ENCODE measurements at places on chromosomes 13 and 19.

GRCh38 chr19:1223018-1223855 is 14.6 kb downstream of the CBARP start:
- no peak for DNase-seq

- DNase-seq = no peak
Observed at GRCh38 chr13:51419001-51419636, 33.7 kb downstream of the INTS6 start.

- DNase-seq = no peak
Observed at GRCh38 chr13:114099918-114100445, 32.4 kb downstream of the RASA3 start.

DNA sequence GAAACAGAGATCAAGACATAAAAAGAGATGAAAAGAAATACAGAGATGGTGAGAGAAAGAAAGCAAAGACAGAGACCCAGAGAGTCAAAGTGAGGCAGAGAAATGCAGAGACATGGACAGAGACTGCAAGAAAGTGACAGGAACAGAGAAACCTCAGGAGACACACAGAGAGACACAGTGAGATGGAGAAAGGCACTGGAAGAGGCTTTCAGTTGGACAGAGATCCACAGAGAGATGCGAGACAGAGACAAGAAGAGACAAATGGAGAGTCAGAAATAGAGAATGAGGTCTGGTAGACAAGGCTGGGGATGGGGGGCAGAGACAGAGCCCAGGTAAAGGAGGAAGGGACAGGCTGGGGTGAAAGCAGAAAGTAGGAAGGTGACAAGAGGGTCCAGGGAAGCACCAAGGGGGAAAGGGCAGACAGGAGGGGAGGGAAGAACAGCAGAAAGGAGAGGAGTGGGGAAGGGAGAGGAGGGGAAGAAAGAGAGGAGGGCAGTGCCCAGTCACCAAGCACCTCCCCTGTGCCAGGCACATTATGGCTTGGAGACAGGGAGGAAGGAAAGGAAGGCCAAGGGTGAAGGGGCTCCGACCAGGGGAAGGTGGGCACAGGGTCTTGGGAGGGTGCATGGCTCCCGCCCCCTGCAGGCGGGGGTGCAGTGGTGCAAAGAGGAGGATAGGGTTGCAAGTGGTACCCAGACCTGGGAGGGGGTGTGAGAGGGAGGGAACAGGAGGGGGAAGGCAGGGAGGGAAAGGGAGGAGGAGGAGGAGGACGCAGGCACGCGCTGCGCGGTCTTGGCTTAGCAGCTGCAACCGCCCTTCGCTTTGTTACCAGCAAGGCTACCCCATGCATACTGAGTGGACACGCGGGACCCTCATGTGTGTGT is 38.4 kb downstream of the DEDD2 start:
- DNase-seq = peak; percentile 43

DNA sequence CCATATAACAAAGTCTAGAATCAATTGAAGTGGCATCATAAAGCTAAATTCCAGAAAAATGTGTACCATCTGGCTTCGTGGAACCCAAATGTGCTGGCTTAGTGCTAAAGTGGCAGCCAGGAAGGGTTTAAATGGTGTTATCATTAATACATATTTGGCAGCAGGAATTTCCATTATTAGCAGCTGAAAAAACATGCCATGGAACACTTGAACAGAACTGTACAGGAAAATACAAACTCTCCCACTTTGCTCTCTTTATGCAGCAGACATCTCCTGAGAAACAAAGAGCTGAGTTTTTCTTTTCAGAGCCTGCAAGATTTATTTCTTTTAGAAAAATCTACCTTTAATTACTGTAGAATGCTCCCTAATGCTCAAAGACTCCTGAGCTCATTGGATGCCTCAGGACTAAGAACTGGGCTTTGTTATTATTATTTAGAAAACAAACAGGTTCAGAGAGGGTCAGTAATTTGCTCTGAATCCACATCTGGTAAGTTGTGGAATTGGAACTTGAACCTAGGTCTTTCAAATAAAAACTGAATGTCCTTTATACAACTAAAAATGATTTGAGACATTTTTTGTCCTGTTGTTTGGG is 179.0 kb downstream of the LACC1 start:
- no peak for DNase-seq

- DNase-seq = no peak
Observed at GRCh38 chr19:19191768-19192077, 229 bp downstream of the BORCS8 start.

GRCh38 chr13:99315186-99315585 is 8.0 kb upstream of the GPR183 start:
- no peak for DNase-seq

DNA sequence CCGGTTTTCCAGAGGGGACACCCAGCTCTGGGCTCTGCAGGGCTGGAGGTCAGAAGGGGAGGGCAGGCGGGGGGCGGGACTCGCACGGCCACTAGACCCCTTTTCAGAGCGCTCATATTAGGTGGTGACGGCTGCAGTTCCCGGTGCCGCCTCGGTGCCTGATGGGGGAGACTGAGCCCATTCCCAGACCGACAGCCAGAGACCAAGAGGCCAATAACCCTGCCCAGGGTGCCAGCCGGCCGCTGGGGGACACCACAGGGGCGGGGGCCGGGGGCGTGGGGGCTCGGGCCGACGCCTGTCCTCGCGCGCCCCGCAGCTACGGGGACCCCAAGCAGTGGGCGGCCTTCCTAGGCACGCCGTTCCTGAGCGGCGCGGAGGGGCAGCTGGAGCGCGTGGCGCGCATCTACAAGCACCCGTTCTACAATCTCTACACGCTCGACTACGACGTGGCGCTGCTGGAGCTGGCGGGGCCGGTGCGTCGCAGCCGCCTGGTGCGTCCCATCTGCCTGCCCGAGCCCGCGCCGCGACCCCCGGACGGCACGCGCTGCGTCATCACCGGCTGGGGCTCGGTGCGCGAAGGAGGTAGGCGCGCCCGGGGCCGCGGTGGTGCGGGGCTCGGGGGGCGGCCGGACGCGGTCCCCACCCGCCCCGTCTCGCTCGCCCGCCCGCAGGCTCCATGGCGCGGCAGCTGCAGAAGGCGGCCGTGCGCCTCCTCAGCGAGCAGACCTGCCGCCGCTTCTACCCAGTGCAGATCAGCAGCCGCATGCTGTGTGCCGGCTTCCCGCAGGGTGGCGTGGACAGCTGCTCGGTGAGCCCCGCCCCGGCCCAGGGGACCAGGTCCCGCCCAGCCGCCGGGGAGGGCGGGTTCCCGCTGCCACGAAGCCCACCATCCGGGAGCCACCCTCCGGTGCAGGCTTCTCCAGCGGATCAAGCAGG is 2.4 kb downstream of the TIMM13 start:
- DNase-seq = no peak

DNA sequence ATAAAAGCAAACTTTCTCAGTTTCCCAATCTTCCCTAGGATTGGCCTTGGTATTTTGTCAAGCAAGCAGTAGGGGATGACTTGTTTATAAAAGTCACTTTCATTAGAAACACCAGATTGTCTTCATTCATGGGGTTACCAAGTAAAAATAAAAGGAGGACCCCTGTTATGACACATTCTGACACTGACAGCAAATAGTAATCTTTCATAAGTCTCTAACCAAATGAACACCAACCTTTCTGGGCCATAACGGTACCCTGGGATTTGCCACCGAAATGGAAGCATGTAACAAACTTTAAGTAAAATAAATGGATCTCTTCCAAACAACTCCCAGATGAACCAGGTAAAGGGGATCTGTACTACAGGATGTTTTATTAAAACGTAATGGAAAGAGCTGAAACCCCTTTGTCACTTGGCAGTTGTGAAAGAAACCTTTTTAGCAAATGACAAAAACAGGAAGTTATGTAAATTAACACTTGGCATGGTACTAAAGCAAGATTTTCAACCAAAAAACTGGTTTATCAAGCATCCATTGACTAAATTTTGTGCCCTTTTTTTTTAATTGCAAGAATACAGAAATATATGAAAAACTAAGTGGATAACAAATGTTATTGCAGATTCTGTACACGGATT is 335.6 kb downstream of the RBM26 start:
- DNase-seq = no peak

- DNase-seq = no peak
Observed at GRCh38 chr13:110319397-110319773, 12.3 kb downstream of the COL4A2 start.

GRCh38 chr19:10729411-10729810 is 11.5 kb downstream of the DNM2 start:
- DNase-seq = no peak

GRCh38 chr13:105474983-105475610 is 1060.4 kb downstream of the EFNB2 start:
- no peak for DNase-seq

GRCh38 chr13:64675255-64675892 is 2554.8 kb downstream of the PCDH9 start:
- DNase-seq = no peak

DNA sequence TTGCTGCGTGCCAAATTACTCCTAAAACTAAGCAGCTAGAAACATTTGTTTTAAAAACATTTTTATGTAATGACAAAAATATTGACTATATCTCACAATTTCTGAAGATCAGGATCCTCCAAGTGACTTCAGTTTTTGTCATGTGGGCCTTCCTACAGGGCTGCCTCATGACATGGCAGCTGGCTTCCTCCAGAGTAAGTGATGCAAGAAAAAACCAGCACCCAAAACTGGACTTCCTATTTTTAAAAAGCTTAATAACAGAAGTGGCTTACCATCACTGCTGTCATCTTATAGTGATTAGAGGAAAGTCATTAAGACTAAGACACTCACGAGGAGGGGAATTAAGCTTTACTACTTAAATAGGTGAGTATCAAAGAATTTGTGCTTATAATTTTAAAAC is 681.7 kb downstream of the PCDH17 start:
- no peak for DNase-seq

GRCh38 chr13:23375001-23375971 is 58.2 kb downstream of the SACS start:
- peak; percentile 98 for DNase-seq

DNA sequence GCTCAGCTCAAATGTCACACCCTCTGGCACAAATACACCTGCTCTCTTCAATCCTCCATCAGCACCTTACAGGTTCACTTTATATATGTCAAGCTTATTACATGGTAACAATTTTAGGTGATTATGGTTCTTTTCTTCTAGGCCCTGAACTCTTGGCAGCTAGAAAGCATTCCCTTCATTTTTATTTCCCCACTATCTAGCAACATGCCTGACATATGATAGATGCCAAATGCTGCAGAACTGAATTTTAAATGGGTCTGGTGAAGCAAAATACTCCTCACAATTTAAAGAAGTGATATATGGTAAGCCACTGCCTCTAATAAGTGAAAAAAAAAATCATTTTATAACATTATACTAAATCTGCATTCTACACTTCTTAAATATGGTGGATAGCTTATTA is 95.2 kb downstream of the USP12 start:
- DNase-seq = no peak

DNA sequence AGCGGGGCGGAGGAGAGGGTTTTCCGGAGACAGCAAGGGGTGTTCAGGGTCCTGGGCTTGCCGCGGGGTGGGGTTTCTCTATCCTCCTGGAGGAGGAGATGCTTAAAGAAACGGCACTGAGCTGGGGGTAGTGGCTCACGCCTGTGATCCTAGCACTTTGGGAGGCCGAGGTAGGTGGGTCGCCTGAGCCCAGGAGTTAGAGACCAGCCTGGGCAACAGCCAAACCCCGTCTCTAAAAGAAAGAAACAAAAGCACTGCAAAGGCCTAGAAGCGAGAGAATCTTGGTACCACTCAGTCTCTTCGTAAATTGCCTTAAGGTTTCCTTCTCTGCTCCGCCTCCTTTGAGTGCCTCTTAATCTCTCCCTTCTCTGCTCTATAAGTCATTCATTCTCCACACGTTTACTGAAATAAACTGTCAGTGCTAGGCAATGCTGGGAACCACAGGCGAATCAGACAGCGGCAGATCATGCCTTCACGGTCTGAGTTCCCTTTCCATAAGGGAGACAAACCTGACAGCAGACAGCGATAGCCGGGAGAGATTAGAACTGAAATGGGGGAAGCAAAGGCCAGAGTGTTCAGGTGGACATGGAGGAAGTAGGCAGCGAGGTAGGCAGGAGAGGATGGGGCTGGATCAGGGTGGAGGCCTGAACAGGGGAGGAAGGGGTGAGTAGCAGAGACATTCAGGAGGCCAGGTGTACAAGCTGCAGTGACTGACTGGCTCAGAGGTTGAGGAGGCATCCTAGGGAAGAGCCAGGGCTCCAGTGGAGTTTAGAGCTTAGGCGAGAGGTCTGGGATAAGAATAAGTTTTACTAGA is 580 bp downstream of the EIF3K start:
- no peak for DNase-seq

GRCh38 chr19:40261631-40262030 is 23.5 kb downstream of the AKT2 start:
- no peak for DNase-seq

DNA sequence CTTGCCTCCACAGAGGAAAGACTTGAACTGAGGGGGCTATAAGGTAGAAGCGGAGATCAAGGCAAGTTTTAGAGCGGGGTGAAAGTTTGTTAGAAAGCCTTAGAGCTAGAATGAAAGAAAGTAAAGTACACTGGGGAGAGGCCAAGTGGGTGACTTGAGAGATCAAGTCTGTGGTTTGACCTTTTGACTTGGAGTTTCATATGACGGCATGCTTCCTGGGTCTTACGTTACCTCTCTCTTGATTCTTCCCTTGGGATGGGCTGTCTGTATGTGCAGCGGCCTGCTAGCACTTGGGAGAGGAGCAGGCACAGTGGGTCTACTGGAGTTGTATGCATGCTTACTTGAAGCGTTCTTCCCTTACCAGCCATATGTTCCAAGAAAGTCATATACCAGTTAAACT is 1768.5 kb downstream of the PCDH9 start:
- DNase-seq = no peak

- no peak for DNase-seq
Observed at GRCh38 chr13:35478271-35479037, 2.0 kb upstream of the MAB21L1 start.

GRCh38 chr19:7851623-7852500 is 21.8 kb downstream of the EVI5L start:
- DNase-seq = no peak

DNA sequence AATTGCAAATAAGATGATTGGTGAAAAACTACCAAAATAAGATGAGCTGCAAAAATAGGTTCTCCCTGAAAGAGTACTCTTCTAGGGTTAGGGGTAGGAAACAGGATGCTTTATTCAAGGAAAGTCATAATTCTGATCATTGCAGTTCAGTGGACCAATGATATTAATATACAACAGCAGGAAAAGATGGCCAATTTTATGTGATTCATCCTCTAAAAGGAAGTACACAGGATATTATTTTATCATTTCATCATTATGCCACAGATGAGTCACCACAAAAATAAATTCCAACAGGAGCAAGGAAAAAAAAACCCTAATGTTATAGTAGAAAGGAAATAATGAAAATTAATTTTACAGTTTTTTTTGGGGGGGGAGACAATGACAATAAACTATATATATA is 205.0 kb downstream of the NALCN start:
- DNase-seq = no peak

GRCh38 chr13:52070929-52071523 is 46.5 kb downstream of the UTP14C start:
- DNase-seq = peak; percentile 27

Data from stimulated activated CD8-positive, alpha-beta memory T cell treated with anti-CD3 and anti-CD28 coated beads, Interleukin-4, amount 100 ng/mL, for 48 hours (primary cell).